ENCODE measurements at places on chromosomes 1 and 21. TPM values are rescaled to one million over a fixed set of nuclear protein-coding genes. Genes with fewer than 3 reads are reported as not detected.

DNA sequence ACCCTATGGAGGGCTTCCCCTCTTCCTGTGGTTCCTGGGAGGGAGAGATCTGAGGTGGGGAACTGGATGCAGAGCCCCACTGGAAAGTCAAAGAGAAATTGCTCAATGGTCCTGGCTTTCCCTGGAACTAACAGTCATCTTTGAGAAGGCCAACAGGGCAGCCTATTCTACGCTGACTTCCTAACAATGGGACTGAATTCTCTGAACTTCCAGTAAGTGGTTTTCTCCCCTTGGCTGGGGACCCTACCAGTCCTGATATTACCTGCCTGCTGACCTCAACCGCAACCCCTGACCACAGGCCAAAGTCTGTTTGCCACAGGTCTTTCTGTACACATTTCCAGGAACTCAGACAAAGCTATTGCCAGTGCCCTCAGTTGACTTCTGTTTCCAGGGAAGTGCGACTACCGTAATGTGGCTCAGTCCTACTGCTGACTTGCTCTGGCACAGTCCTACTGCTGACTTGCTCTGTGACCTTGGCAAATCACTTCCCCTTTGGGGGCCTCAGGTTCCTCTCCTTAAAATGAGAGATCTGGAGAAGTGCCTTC is 55.3 kb downstream of the C8B start:
- DNase-seq: no peak

DNA sequence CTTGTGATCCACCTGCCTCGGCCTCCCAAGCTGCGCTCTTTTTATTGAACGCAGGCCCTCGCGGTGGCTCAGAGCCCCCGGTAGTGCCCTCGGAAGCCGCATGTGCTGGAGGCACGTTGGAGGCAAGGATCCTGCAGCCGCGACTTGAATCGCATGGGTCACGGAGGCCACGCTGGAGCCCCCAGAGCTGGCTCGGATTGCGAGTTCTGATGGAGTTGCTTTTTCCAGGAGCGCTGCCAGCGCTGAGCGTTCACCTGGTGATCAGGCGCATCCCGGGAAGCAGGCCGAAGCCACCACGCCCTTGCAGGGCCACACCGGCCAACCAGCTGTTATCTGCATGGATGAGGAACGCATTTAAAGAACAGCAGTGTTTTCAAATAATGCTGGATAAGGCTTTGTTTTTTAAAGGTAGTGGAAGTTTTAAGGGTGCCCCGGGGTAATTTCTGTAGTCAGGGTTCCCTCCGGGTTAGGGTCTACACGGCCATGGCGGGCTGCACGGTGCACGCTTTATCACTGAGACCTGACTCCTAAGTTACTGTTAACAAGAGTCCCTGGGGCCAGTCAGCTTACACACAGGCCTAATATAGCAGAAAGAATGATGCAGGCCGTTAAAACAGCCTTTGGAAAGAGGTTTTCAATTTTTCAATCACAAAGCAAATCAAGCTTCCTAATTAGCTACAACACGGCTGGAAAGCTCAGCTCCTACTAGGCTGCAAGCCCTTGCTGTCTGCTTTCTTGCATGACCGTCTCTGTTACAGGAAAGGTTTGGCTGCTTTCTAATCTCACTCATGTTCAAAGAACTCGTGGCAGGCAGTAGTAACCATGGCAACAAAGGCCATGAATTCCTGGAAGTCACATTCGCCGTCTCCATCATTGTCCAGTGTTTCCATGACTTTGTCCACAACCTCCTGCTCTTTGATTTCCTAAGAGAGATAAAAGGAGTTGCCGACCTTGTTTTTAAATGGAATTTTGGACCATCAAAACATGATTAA is 6.0 kb downstream of the S100B start:
- peak; percentile 76 for DNase-seq

Gene LCE2A
- not detected for total RNA-seq

DNA sequence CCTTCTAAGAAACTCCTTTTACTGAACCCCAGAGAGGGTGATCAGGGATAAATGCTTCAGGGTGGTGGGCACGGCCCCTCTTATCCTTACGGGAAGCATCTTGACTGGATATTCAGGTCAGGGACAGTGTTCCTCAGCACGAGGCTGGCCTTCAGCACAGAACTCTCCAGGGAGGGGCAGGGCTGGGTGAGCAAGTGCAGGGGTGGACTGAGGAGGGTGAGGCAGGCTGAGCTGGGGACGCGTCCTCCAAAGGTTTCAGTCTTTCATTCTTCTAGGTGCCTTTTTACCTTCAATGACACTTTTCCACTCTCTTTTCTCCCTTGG is 52.3 kb downstream of the RASSF5 start:
- DNase-seq: no peak

DNA sequence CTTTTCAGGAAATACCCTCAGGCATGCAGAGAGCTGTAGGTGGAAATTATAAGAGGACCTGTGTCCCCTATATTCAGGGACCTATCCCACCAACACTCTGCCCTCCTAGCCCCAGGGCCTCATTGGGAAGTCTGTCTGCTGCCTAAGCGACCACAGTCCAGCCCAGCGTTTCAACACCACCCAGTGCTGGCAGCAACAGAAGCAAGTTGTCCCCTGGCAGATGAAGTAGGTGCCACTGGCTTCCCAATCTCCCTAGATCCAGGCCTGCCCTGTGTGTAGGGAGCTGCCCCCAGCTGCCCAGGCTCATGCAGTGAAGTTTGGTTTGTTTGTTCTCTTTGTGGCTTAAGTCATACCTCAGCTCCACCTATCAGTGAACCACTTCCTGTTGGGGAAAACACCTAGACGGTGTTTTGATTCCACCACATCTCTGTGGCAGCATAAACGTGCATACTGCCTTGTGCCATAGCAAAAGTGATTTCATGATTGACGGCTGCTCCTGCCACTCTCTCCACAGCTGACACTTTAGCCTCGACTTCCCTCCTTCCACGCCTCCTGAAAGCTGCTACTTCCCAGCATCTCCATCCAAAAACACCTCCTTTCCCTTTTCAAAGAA is 8.1 kb upstream of the LEFTY1 start:
- DNase-seq: no peak

Gene PGLYRP3
- total RNA-seq: not detected

- no peak for DNase-seq
These were observed 102.1 kb downstream of the TYW3 start for GRCh38 chr1:74835051-74835450.

- DNase-seq: no peak
These were observed 2.8 kb upstream of the SEC22B start for GRCh38 chr1:120178799-120179756.

DNA sequence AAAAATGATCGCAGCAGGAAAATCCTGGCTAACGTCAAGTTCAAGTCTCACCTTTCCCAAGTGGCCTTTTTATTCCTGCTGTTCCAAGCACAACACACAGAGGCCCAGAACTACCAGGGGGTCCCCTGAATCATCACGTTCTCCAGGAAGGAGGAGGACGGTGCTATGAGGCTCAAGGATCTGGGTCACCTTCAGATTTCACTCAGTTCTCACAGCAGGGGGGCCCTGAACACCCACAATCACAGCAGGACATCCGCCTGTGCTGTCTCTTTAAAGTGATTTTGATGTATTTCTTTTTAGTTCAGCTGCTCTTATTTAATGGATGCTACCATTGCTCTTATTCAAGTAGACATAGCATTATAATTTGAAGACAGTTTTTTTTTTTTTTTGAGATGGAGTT is 173.4 kb downstream of the HUNK start:
- DNase-seq: no peak

DNA sequence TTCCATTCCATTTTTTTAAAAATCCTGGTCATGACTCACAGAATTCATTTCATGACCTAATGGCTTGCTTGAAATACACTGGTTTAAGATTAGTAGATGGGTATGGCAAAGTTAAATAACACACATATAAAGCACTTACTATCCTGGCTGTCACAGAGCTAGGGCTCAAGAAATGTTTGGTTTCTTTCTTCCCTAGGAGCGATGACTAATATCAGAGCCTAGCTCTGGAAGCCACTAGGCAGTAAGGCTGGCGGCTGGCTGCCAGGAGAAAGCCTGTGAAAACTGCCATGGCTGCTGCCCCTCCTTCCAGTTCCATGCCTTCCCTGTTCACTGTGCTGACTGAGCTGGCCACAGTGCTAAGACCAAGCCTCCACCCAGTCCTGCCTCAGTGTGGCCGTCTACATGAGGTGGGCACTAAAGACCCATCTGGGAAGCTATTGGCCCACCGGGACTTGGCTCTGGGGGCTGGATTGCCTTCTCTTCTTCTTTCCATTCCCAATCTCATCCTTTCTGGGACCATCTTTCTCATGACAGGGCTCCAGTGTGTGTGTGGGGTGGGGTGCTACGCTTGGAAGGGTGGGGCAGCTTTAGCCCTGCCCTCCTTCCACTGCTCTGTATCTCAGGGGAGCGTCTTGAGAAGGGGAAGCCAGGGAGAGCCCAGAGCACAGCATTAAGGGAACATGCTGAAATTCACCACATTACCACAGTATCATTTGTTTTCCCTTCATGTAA is 10.8 kb upstream of the ASCL5 start:
- DNase-seq: peak; percentile 92

Gene FMO5
- 2.4 TPM for total RNA-seq

DNA sequence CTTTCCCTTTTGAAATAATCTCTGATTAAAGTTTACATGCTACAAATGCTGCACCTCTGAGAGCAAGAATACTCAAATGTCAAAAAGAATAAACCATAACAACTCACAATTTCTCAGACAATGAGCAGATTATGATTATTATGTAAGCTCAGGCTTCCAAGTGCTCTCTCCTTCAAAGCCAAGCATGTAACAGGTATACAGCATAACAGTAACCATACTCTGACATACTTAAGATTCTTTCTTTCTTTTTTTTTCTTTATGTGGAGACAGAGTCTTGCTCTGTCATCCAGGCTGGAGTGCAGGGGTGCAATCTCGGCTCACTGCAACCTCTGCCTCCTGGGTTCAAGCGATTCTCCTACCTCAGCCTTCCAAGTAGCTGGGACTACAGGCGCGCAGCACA is 155.4 kb downstream of the EIF4G3 start:
- DNase-seq: no peak

Gene LMO4
- total RNA-seq: 56.7 TPM

DNA sequence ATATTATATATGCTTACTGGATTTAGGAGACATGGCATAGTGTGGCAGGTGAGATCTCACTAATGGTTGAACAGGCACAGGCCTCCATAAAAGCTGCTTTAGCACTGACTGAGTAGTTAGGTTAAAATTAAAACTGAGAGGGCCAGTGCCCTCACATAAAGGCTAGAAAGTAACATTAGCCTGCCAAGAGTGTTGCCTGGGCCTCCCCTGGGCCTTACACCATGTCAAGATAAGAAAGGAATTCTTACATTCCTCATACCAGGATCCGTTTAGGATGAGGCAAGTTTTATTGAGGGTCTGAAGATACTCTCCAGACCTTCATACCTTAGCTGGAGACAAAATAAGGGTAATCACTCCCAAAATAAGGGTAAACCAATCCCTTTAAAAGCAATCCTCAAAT is 1011.8 kb downstream of the PLA2G4A start:
- no peak for DNase-seq

DNA sequence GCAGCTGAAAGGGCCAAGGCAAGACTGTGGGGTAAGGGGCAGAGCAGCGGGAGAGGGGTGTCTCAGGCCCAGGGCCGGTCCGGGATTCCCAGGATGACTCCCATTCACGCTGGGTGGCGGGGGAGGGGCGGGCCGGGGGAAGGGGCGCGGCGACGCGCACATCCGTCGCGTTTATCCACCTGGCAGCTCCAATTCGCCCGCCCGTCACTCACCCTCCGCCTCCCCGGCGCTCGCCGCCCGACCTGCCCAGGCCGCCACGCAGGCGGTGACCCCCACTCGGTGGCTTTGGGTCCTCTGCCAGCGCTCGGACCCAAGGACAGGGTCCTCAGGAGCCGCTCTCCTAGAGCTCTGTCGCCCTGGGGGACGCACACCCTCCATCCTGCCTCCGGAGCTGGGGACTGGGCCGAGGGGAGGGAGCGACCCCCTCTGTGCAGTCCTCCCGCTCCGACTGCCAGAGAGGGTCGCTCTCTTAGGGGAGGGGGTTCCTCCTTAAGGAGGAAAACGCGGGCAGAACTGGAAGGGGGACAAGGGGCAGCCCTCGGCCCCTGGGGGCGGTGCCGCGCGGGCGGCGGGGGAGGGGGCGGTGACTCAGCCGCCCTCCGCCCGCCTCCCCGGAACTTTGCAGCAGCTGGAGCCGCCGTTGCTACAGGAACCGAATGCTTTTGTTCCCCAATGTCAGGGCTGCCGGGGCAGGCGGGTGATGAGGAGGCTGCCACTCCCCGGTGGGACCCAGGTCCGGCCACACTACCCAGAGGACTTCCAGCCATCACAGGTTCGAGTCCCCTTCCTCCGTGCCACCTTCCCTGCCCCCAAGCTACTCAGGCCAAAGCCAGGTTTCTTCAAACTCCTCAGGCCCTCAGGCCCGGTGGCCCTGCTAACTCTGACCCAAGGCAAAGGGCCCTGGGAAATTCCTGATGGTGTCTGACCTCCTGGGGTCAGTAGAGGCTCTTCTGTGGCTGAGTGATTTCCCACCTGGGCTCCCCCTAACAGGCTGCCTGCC is 3.4 kb downstream of the ADGRB2 start:
- DNase-seq: peak; percentile 90

- DNase-seq: no peak
These were observed 10.1 kb downstream of the FMO5 start for GRCh38 chr1:147214842-147215539.

DNA sequence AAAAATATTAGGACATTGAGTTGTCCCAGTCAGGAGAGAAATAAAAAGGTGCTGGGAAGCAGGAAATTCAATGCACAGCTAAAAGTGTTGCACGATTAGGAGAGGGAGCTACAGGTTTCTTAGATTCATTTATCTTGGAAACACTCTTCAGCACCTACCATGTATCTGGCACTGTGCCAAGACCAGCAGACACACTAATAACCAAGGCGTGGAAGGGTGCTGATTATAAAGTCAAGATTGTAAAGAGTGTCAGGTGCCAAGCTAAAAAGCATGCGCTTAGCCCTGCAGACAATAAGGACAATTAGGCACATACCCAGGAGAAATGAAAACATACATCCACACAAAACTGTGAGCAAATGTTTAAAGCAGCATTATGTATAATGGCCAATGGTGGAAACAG is 129.9 kb downstream of the DSCAM start:
- DNase-seq: no peak

GRCh38 chr1:235631816-235632215 is 17.8 kb downstream of the GNG4 start:
- DNase-seq: peak; percentile 26

DNA sequence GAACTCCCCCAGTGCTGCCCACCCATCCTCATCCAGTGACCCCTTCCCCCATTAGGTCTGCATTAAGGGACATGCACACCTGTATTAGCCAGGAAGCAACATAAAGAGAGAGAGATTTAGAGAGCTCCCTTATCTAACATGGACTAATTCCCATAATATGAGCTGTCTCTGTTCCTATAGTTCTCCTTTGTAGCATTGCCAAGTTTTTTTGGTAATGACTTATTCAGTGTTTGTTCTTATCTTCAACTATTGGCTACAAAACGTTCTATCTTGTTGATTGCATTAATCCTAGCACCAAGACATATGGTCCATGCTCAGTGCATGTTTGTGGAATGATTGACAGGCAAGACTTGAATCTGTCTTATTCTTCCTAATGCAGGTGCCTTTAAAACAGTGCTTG is 264.0 kb downstream of the ADGRL2 start:
- DNase-seq: no peak

Gene PCP4L1
- 4.6 TPM for total RNA-seq

DNA sequence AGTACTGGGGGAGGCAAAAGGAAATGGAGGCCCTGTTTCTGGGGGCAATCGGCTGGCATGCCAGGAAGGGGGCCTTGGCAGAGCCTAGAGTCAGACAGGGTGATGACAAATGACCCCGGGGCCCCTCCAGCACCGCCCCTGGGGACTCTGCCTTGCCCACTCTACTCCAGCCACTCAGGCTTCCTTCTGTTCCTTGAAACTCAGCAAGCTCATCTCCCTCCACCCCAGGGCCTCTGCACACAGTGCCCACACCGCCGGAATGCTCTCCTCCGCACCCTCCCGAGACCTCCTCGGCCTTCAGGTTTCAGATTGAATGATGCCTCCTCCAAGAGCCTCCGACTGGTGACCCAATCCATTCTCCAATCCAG is 122.5 kb upstream of the ZBTB40 start:
- DNase-seq: peak; percentile 64
